GM19239 (cell line): ENCODE measurements at places on chromosomes 4 and X.

- DNase-seq: no peak
Measured at GRCh38 chr4:182391111-182391684, 148.0 kb downstream of the TENM3 start.

GRCh38 chr4:42641161-42641560 is 15.7 kb downstream of the ATP8A1 start:
- no peak for DNase-seq

DNA sequence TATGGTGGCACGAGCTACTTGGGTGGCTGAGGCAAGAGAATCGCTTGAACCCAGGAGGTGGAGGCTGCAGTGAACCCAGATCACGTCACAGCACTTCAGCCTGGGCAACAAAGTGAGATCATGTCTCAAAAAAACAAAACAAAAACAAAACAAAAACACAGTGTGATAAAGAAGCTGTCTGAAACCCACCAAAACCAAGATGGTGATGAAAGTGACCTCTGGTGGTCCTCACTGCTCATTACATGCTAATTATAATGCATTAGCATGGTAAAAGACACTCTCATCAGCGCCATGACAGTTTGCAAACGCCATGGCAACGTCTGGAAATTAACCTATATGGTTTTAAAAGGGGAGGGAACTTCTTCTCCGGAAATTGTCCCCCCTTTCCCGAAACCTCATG is 29.4 kb upstream of the OPHN1 start:
- DNase-seq: no peak

- no peak for DNase-seq
Measured at GRCh38 chrX:44935640-44936039, 62.7 kb downstream of the KDM6A start.

- no peak for DNase-seq
Measured at GRCh38 chrX:118614150-118614549, 113.3 kb upstream of the IL13RA1 start.

GRCh38 chr4:37675587-37676290 is 10.4 kb downstream of the RELL1 start:
- peak; percentile 50 for DNase-seq

- no peak for DNase-seq
Measured at GRCh38 chrX:3788494-3789233, 75.2 kb upstream of the PRKX start.

DNA sequence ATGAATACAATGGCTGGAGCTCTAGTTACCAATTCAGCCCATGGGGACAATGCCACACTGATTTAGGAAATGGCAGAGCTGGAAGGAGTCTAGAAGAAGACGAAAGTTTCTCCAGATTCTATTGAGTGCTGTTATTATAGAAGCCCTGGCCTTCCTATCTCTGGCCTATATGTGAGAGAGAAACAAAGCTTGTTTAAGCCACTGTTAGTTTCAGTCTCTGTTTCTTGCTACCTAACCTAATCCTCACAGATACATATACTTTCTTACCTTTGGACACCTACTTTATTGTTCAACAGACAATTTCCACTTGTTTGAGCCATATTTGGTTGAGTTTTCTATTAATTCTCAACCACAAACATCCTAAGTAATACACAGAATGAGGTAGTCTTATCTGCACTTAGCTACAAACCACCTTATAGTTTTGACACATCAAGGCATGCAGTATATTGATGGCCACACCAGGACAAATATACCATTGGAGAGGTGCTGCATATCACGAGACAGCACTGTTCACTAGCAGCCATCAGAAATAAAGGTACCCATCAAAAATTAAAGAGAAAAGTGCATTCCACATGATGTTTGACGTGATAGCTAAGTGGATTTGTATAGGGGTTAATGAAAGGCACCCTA is 190.2 kb downstream of the SMIM20 start:
- no peak for DNase-seq

- DNase-seq: peak; percentile 16
Measured at GRCh38 chr4:165118256-165118909, 5.7 kb upstream of the TMEM192 start.

DNA sequence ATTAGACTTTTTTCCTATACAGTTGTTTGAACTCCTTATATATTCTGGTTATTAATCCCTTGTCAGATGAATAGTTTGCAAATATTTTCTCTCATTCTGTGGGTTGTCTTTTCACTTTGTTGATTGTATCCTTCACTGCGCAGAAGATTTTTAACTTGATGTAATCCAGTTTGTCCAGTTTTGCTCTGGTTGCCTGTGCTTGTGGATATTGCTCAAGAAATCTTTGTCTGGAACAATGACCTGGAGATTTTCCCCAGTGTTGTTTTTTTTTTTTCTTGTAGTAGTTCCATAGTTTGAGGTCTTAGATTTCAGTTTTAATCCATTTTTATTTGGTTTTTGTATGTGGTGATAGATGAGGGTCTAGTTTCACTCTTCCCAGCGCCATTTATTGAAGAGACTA is 289.8 kb upstream of the SPOCK3 start:
- DNase-seq: no peak

DNA sequence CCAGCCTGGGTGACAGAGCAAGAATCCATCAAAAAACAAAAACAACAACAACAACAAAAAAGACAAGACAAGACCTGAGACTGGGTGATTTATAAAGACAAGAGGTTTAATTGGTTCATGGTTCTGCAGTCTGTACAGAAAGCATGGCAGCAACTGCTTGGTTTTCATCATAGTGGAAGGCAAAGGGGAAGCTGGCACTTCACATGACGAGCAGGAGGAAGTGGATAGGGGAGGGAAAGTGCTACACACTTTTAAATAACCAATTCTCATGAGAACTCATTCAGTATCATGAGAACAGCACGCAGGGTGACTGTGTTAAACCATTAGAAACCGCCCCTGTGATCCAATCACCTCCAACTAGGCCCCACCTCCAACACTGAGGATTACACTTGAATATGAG is 28.4 kb upstream of the SLC10A7 start:
- DNase-seq: no peak

GRCh38 chr4:87270825-87271224 is 50.4 kb upstream of the KLHL8 start:
- DNase-seq: no peak
